Osteoblast (primary cell): ENCODE measurements at places on chromosomes 2 and 18. TPM values are rescaled to one million over a fixed set of nuclear protein-coding genes. Genes with fewer than 3 reads are reported as not detected.

ACADL gene
- not detected in 2 replicates for total RNA-seq

GRCh38 chr2:3253913-3254441, 123.6 kb downstream of the EIPR1 start:
- DNase-seq: no peak

DNA sequence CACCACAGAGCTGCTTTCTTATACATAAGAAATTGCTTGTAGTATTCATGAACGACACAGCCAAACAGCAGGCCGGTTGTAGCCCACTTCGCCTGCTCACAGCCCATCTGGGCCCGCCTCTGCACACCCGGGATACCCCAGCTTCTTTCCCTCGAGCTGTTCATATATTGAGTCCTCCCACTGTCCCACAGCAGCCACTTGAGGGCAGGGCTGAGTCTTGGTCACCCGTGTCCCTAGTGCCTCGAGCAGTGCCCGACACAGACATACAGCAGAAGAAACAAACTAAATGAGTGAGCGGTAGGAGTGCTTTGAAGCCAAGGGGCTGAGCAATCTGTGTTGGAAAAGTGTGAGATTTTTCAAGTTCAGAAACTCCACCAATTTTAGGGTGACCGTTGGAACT, 251.4 kb downstream of the KLHL29 start:
- peak; percentile 82 for DNase-seq

- no peak for DNase-seq
These were observed 191.4 kb downstream of the NRXN1 start for GRCh38 chr2:50840341-50841124.

NTSR2 gene
- not detected in 2 replicates for total RNA-seq

- DNase-seq: no peak
These were observed 62.8 kb upstream of the RNF152 start for GRCh38 chr18:61955644-61956043.
